Activated T-helper 17 cell treated with anti-CD3 and anti-CD28 coated beads, Interleukin-2, amount 50 U/mL, for 72 hours (primary cell): ENCODE measurements at places on chromosomes 2 and 18.

DNA sequence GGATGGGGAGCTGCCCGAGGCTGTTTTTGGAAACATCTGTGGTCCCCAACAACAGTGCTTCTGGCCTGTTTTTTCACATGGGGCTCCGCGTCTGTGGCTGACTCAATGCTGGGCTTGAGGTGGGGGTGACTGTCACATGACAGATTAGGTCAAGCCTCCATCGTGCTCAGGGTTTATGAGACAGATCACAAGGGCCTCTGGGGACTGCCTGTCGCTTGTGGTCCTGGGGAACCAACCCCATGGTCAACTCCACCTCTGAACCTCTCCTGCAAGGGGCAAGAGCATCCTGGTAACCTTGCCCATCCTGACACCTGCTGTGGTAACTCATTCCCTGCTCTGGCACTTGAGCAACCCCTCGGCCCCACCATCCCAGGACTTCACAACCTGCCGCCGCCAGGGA is 47.6 kb upstream of the SH3RF3 start:
- no peak for ATAC-seq

DNA sequence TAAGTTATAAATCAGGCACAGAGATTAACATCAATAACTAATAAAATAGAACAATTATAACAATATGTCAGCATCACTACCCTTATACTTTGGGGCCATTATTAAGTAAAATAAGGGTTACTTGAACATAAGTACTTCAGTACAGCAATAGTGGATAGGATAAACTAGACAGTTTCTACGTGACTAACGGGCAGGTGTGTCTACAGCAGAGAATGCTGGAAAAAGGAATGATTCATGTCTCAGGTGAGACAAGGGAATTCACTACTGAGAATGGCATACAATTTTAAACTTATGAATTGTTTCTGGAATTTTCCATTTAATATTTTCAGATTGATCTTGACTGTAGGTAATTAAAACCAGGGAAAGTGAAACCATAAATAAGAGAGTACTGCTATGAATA is 5.5 kb downstream of the WDR75 start:
- ATAC-seq: peak; percentile 34

- peak; percentile 63 for ATAC-seq
Observed at GRCh38 chr2:25251422-25252273, 83.3 kb upstream of the POMC start.

DNA sequence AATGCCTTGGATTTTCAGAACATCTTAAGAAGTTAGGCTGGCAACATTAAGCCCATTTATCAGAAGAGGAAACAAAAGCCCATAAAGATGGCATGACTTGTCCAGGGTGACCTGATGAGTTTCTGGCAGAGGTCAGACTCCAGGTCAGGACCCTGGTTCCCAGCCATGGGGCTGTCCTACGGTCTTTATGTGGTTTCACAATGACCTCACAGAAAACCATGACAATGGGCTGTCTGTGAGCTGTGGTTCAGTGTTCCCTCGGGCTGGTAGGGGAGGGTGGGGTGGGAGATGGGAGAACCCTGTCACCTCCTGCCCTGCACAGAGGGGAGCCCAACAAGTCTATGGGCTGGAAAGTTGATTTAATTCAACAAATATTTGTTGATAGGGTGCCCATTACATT is 101.8 kb downstream of the LOXHD1 start:
- ATAC-seq: no peak

GRCh38 chr2:11212645-11213044 is 57.4 kb downstream of the SLC66A3 start:
- no peak for ATAC-seq

DNA sequence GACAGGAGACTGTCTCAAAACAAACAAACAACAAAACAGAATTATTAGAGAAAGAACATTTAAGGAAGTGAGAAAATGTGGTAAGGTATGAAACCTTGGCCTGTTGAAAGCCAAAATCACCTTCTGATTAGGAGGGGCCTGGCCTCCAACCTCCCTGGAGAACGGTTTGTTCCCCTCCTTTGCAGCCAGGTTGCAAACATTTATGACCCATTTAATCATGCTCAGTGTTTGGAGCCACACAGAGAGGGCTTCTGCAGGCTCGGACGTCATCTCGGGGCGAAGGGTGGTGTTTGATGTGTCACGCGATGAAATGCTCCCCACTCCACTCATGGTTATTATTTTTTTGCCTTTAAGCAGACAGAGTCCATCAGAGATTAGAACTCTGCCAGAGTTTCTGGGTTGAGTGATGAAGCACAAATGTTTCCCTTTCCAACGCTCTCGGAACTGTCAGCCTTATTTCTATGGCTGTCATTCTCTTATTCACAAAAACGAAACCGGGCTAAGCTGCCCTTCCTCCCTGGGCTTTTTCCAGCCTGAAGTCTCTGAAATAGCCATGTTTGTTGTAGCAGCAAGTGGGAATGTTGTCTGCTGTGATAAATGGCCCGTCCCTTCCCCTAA is 33.6 kb upstream of the ROCK2 start:
- ATAC-seq: no peak

DNA sequence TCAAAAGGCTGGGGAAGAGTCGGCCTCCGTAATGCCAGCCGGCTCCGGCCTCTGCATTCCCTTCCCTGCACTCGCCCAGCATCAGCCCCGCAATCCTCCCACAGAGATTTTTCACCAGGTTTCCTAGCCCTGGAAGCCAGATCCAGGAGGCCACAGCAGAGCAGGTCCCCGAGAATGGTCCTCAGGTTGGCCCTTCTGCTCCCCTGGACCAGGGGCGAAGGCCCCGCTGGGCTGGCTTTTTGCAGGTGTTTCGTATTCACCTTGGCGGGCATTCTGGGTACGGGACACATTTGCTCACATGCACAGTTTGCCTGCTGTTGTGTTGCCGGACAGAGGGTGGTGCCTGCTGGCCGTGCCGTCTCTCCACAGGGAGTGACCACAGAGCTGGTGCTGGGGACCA is 309.5 kb downstream of the NDUFA10 start:
- no peak for ATAC-seq

- no peak for ATAC-seq
Observed at GRCh38 chr18:23903971-23904370, 110.6 kb upstream of the TTC39C start.

DNA sequence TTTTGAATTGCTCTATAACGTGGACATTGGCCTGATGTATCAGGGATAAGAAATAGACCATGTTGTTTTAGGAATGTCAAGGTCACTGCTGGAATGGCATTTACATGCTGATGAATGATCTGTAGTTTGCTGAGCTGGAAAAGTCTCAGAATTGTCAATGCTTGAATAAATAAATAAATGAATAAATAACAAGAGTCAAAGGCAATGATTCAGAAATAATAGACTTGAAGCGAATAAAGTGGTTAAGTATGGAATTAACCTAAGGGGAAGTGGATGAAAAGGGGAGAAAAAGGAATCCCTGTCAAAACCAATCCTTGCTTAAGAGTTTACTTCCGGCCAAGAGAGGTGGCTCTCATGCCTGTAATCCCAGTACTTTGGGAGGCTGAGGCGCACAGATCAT is 1620.0 kb downstream of the SUCLG1 start:
- no peak for ATAC-seq

GRCh38 chr18:13268158-13269012 is 49.8 kb downstream of the LDLRAD4 start:
- no peak for ATAC-seq
